Right lung (tissue), 10 donors: ENCODE measurements at places on chromosomes 7 and 10.

GRCh38 chr10:132263866-132264265 lies 43.9 kb downstream of the STK32C start:
- DNase-seq = no peak

DNA sequence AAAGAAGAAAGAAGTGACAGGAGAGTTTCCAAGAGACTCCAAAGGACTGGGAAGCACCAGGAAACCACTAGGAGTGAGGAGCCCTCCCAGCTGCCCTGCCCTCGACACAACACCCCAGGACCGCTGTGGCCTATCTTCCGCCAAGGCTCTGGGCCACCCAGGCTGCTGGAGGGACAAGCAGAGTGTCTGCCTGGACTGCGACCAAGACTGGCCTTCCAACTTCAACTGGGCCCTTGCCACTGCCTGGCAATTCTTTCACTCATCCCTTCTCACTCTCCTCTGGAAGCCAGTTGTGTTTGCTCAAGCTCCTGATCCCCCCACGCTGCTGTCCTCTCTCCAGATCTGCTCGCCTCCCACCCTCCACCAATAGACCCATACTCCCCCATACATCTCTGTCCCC lies 10.2 kb downstream of the KIAA1549 start:
- no peak for DNase-seq

GRCh38 chr7:42961170-42961569 lies 29.0 kb downstream of the MRPL32 start:
- DNase-seq = no peak

GRCh38 chr10:104099269-104099668 lies 13.6 kb upstream of the COL17A1 start:
- DNase-seq = no peak

GRCh38 chr7:71566991-71567390 lies 435.0 kb downstream of the GALNT17 start:
- DNase-seq = no peak

- no peak for DNase-seq
These were observed 15.1 kb upstream of the TBX20 start for GRCh38 chr7:35268953-35269352.

DNA sequence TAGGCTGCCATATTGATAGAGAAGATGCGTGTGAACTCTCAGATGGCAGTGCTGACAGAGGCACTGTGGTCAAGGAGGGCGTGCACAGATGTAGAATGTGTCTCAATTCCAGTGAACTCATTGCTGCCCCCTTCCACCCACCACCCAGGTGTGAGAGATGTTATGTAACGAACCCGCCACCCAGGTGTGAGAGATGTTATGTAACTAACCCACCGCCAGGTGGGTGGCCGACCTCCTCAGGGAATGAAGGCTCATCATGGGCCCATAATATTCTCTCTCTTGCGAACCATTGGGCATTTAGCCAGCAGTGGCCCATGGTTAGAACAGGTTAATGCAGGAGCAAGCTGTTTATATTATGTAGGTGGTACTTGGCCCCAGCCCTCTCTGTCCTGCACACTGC lies 140.4 kb upstream of the MTPN start:
- DNase-seq = no peak
